Hindlimb muscle (tissue), 1 donor: ENCODE measurements at places on chromosomes 7 and 10. TPM values are rescaled to one million over a fixed set of nuclear protein-coding genes. Genes with fewer than 3 reads are reported as not detected.

DNA sequence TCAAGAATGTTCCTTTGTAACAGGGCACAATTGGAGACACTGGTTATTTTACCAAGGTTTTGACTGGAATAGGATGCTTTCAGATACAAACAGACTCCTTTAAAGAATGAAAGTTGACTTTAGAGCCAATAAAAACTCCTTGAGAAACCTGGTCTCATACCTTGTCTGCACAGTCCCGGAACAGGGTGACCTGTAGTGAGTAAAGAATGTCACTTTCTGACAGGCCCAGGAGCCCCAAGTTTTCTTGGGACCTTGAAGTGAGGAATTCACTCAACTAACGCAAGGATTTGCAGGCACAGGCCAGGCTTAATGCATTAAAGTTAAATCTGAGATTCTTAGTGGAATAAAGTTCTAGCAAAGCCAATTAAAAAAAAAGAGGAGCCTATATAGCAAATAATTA, 11.5 kb upstream of the GARS1 start:
- no peak for DNase-seq

DNA sequence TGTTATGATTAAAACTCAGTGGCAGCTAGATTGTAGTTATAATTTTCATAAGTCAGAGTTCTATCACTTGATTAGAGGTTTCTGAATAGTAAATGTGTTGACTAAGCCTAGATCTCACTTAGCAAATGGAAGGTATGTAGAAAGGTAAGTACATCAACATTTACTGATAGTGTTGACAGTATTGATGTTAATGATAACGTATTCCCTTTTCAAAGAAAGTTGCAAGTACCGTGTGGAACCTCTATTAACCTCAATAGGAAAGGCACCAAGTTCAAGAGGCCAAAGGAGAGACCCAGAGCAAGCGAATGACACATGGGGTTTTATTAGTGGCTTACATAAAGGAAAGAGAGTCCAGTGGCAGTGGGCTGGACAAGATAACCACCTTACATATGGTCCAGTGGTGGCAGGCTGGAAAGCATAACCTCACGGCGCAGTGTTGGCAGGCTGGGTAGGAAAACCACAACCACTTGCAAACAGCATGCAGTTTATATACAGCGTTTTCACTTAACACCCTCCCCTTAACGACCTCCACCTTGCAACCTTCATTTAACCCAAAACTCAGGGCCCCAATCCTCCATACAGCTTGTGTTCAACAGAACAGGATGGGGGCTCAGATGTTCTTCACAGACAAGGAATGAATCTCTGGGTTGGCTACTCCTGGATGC, 611.0 kb downstream of the PARD3 start:
- no peak for DNase-seq

The FAM131B gene
- polyA plus RNA-seq, result 1.8 TPM

The CNPY1 gene
- polyA plus RNA-seq, result not detected
